Breast epithelium (tissue), 4 donors: ENCODE measurements at places on chromosomes 6 and 20. TPM values are rescaled to one million over a fixed set of nuclear protein-coding genes. Genes with fewer than 3 reads are reported as not detected.

DNA sequence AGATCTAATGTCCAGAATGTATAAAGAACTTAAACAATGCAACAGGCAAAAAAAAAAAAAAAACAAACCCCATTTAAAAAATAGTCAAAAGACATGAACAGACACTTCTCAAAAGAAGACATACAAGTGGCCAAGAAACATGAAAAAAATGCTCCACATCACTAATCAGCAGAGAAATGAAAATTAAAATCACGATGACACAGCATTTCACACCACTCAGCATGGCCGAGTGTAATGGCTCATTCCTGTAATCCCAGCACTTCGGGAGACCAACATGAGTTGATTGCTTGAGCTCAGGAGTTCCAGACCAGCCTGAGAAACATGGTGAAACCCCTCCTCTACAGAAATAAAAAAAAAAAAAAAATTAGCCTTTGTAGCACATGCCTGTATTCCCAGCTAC lies 701.4 kb upstream of the NRSN1 start:
- H3K27me3 ChIP-seq: no peaks in the 10 kb centered on the region

SHLD1 gene
- 7.3 TPM for total RNA-seq

GRCh38 chr20:57576617-57577550 lies 16.0 kb downstream of the PCK1 start:
- H3K4me3 ChIP-seq: no peak overlapping the region
- H3K27me3 ChIP-seq: peaks cover 41% of the 10 kb centered on the region
- H3K27ac ChIP-seq: no peak overlapping the region
- H3K4me1 ChIP-seq: no peaks in the 10 kb centered on the region
- no peaks in the 10 kb centered on the region for H3K36me3 ChIP-seq

GRCh38 chr6:131642565-131642964 lies 5.5 kb downstream of the ENPP3 start:
- DNase-seq: no peak
- H3K27me3 ChIP-seq: no peaks in the 10 kb centered on the region
- H3K4me3 ChIP-seq: no peak overlapping the region
- H3K4me1 ChIP-seq: no peaks in the 10 kb centered on the region

GRCh38 chr20:7748624-7749023 lies 191.6 kb downstream of the HAO1 start:
- H3K4me3 ChIP-seq: no peak overlapping the region
- H3K27me3 ChIP-seq: no peaks in the 10 kb centered on the region
- no peak for DNase-seq
- H3K36me3 ChIP-seq: no peaks in the 10 kb centered on the region
- no peaks in the 10 kb centered on the region for H3K4me1 ChIP-seq

GRCh38 chr6:137530404-137530803 lies 36.2 kb upstream of the OLIG3 start:
- H3K36me3 ChIP-seq: no peaks in the 10 kb centered on the region
- H3K27me3 ChIP-seq: no peaks in the 10 kb centered on the region
- H3K4me1 ChIP-seq: no peaks in the 10 kb centered on the region
- H3K27ac ChIP-seq: no peak overlapping the region

- DNase-seq: no peak
- no peak overlapping the region for H3K4me3 ChIP-seq
Measured at GRCh38 chr6:167129159-167129558, 6.3 kb downstream of the CCR6 start.

RSPO3 gene
- total RNA-seq: 16.2 TPM

OPRM1 gene
- total RNA-seq: not detected

DNA sequence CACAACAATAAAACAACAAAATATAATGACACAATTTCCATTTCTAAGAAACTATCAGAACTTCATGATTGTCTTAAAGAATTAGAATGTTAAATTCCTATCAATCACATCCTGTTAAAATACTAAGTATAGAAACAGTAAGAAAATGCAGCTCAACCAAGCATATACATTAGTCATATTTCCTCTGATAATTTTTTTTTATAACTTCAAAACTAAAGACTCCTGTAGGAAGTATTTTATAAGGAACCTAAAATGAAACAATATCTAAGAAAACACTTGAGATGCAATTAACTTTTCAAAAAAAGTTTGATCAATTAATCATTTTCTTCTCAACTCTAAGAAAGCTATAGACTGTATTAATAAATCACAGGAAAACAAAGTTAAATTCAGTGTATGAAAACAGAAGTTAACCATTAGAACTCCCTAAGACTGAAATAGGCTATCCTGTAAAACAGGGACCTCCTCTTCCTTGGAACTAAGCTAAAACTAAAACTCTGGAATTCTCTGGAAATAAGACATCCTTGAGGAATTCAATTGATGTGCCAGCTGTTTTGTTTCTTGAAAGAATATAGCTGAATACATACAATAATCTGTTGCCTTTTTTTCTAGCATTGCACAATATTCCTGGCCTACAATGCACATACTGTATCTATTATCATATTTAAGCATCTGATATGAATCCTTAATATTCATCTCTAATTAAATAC lies 19.8 kb downstream of the FKBP5 start:
- DNase-seq: no peak
- H3K4me1 ChIP-seq: no peaks in the 10 kb centered on the region
- no peaks in the 10 kb centered on the region for H3K36me3 ChIP-seq
- H3K4me3 ChIP-seq: no peak overlapping the region

C20orf202 gene
- total RNA-seq: not detected

DNA sequence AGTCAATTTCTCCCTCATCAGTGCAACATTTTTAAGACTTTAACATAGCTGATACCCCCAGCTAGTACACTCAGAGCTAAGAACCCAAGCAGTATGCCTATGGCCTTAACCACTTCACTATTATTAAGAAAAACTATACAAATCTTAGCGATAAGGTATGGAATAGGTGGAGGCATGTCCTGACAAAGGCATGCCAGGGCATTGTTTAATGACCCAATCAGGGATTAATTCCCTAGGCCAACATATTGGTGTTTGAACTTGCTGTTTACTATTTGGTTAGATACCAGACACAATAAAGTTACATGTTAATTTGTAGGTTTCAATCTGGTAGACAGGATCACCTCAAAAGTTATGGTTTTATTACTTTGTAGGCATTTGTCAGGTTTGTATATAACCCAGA lies 93.1 kb downstream of the ARMC2 start:
- peaks cover 13% of the 10 kb centered on the region for H3K4me1 ChIP-seq
- H3K27ac ChIP-seq: no peak overlapping the region
- no peaks in the 10 kb centered on the region for H3K27me3 ChIP-seq
- no peaks in the 10 kb centered on the region for H3K36me3 ChIP-seq
- no peak for DNase-seq
- H3K4me3 ChIP-seq: no peak overlapping the region

DNA sequence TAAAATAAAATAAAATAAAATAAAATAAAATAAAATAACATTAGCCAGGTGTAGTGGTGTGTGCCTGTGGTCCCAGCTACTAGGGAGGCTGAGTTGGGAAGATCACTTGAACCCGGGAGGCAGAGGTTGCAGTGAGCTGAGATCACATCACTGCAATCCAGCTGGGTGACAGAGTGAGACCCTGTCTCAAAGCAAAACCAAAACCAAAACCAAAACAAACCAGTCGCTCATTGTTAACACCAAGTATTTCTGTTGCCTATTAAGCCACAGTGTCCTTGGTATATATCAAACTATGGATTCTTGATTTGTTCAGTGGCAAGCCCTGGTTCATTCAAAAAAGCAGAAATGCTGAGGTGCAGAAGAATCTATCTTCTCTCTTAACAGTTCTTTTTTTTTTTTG lies 65.7 kb downstream of the PYGB start:
- DNase-seq: no peak
- H3K4me3 ChIP-seq: no peak overlapping the region
- no peak overlapping the region for H3K27ac ChIP-seq
- no peaks in the 10 kb centered on the region for H3K36me3 ChIP-seq
- H3K4me1 ChIP-seq: peaks cover 7% of the 10 kb centered on the region

ID1 gene
- 156 TPM for total RNA-seq

GRCh38 chr20:21516861-21517565 lies 3.1 kb upstream of the NKX2-2 start:
- no peaks in the 10 kb centered on the region for H3K36me3 ChIP-seq
- DNase-seq: no peak
- H3K4me1 ChIP-seq: peaks cover 15% of the 10 kb centered on the region
- no peak overlapping the region for H3K27ac ChIP-seq

GRCh38 chr6:99424022-99424421 lies 1.1 kb downstream of the PNISR start:
- DNase-seq: no peak
- peak overlapping the region; percentile 96 for H3K27ac ChIP-seq
- H3K27me3 ChIP-seq: no peaks in the 10 kb centered on the region
- H3K4me3 ChIP-seq: peak overlapping the region; percentile 92

- no peak for DNase-seq
- H3K36me3 ChIP-seq: no peaks in the 10 kb centered on the region
- no peak overlapping the region for H3K27ac ChIP-seq
- H3K4me3 ChIP-seq: no peak overlapping the region
- no peaks in the 10 kb centered on the region for H3K27me3 ChIP-seq
- no peaks in the 10 kb centered on the region for H3K4me1 ChIP-seq
Measured at GRCh38 chr6:125299257-125299656, 2.5 kb downstream of the HDDC2 start.

MAFB gene
- 39.0 TPM for total RNA-seq

GRCh38 chr20:16472045-16472872 lies 101.0 kb downstream of the KIF16B start:
- H3K4me1 ChIP-seq: no peaks in the 10 kb centered on the region
- H3K27me3 ChIP-seq: no peaks in the 10 kb centered on the region
- no peak overlapping the region for H3K27ac ChIP-seq

DNA sequence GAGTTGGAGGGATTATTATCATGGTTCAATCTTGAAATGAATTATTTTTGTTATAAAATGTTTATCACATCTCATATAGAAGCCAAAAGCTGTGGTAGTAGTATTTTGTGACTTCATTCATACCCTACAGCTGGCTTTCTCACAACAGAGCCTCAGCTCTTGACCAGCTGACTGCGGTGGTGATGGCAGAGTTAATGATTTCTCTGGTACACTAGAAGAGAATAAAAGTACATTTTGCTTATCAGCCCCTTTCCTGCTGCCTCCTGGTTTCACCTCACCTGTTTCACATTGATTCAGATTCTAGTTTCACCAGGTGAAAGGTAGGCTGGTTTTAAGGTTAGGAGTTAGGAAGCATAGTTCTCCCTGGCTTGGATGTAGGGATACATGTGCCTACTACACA lies 55.7 kb downstream of the AFG1L start:
- H3K27me3 ChIP-seq: no peaks in the 10 kb centered on the region
- H3K36me3 ChIP-seq: no peaks in the 10 kb centered on the region
- H3K4me1 ChIP-seq: no peaks in the 10 kb centered on the region
- H3K27ac ChIP-seq: no peak overlapping the region

GRCh38 chr6:157217198-157217893 lies 106.0 kb downstream of the TMEM242 start:
- no peaks in the 10 kb centered on the region for H3K27me3 ChIP-seq
- DNase-seq: peak; percentile 15
- no peaks in the 10 kb centered on the region for H3K36me3 ChIP-seq
- no peak overlapping the region for H3K4me3 ChIP-seq
- H3K27ac ChIP-seq: no peak overlapping the region

CALHM5 gene
- 2.4 TPM for total RNA-seq

GRCh38 chr6:163806755-163807499 lies 392.4 kb downstream of the QKI start:
- DNase-seq: no peak
- H3K27me3 ChIP-seq: no peaks in the 10 kb centered on the region
- H3K27ac ChIP-seq: no peak overlapping the region
- no peaks in the 10 kb centered on the region for H3K36me3 ChIP-seq
- H3K4me1 ChIP-seq: no peaks in the 10 kb centered on the region

DNA sequence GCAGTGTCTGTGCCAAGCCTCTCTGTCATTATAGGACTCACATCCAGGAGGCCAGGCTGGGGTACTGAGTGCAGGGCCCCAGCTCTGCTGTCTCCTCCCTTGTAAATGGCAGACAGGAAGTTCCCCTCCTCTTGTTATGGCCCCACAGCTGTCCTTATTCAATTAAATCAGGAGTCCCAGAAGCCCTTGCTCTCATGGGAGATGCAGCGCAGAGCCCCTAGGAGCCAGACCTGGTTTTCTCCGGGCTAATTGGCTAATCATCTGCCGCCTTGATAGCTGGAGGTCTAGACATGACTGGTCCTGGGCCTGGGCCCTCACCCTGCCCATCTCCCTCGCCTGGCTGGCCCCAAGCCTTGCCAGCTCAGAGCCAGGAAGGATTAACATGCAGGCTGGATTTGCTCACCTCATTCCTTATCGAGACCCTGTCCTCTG lies 172.0 kb downstream of the VEGFA start:
- H3K4me1 ChIP-seq: no peaks in the 10 kb centered on the region
- H3K27me3 ChIP-seq: no peaks in the 10 kb centered on the region
- no peak overlapping the region for H3K4me3 ChIP-seq

GRCh38 chr6:79707621-79708020 lies 76.5 kb downstream of the SH3BGRL2 start:
- no peak overlapping the region for H3K27ac ChIP-seq
- no peaks in the 10 kb centered on the region for H3K36me3 ChIP-seq
- no peaks in the 10 kb centered on the region for H3K4me1 ChIP-seq
- no peak for DNase-seq
- H3K27me3 ChIP-seq: no peaks in the 10 kb centered on the region

GRCh38 chr6:125104425-125104824 lies 49.1 kb upstream of the TPD52L1 start:
- no peaks in the 10 kb centered on the region for H3K36me3 ChIP-seq
- no peaks in the 10 kb centered on the region for H3K27me3 ChIP-seq
- H3K4me3 ChIP-seq: no peak overlapping the region

DNA sequence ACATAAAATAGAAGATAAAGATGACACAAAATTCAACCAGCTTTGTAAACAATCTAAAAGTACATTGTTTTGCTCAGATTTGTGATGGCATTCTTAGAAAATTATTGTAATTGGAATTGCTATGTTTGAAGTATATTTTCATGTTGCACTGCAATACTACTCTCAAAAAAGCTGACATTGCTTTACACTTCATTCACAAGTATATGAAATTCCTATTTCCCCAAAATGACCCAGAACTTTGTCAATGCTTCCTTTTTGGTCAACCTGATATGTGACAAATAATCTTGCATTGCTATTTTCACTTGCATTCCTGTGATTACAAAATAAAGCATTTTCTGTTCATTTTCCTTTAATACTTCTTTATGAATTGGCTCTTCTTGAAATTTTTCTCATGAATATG lies 104.1 kb upstream of the BMP5 start:
- H3K27me3 ChIP-seq: no peaks in the 10 kb centered on the region
- H3K27ac ChIP-seq: no peak overlapping the region
- no peak overlapping the region for H3K4me3 ChIP-seq
- no peaks in the 10 kb centered on the region for H3K4me1 ChIP-seq
- DNase-seq: no peak
- H3K36me3 ChIP-seq: no peaks in the 10 kb centered on the region

- H3K36me3 ChIP-seq: no peaks in the 10 kb centered on the region
- H3K4me1 ChIP-seq: no peaks in the 10 kb centered on the region
- no peak overlapping the region for H3K27ac ChIP-seq
- H3K4me3 ChIP-seq: no peak overlapping the region
- DNase-seq: no peak
- no peaks in the 10 kb centered on the region for H3K27me3 ChIP-seq
Measured at GRCh38 chr20:14288341-14289330, 48.8 kb downstream of the FLRT3 start.

WFDC12 gene
- not detected for total RNA-seq

HLA-G gene
- not detected for total RNA-seq
